ENCODE measurements at places on chromosomes 16 and 17.

GRCh38 chr16:69834807-69835466, 72.8 kb downstream of the WWP2 start:
- no peak for DNase-seq

GRCh38 chr16:16086653-16087446, 136.4 kb downstream of the ABCC6 start:
- DNase-seq = no peak

- DNase-seq = no peak
Measured at GRCh38 chr16:53822936-53823529, 119.1 kb downstream of the FTO start.

GRCh38 chr17:60730273-60730672, 52.6 kb downstream of the BCAS3 start:
- DNase-seq = no peak

DNA sequence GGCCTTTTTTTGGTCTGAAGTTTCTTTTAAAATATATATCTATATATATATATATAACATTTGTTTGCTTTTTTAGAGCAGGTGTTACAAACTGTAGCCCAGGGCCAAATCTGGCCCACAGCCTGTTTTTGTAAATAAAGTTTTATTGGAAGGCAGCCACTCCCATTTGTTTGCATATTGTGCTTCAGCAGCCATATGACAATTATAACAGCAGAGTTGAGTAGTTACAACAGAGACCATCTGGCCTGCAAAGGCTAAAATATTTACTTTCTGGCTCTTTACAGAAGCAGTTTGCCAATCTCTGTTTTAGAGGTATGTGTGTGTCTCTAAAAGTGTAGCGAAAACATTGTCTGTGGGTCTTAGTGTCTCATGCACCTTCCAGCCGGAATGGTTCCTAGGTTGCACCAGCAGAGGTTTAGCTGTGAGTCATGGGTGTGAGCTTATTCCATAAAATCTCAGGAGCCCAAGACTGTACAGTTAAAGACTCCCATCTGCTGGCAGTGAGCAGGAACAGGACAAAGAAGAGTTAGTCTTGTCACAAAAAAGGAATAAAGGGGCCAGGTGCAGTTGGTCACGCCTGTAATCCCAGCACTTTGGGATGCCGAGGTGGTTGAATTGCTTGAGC, 23.8 kb downstream of the LCMT1 start:
- no peak for DNase-seq

DNA sequence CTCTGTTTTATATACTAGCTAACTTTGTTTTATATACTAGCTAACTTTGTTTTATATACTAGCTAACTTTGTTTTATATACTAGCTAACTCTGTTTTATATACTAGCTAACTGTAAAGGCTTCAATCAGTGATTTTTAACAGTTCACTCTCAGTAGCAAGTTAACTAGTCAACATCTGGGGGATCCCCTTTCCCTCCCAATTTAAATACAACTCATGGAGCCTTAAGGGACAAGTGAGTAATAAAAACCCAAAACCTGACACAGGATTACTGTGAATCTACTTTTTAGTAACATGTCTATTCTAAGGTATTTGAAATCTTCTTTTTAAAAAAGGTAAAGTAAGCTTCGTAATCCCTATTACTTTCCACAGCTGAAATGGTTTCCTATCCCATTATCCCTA, 32.2 kb downstream of the FAM222B start:
- DNase-seq = no peak

GRCh38 chr17:39352511-39352910, 48.9 kb downstream of the FBXL20 start:
- DNase-seq = no peak

DNA sequence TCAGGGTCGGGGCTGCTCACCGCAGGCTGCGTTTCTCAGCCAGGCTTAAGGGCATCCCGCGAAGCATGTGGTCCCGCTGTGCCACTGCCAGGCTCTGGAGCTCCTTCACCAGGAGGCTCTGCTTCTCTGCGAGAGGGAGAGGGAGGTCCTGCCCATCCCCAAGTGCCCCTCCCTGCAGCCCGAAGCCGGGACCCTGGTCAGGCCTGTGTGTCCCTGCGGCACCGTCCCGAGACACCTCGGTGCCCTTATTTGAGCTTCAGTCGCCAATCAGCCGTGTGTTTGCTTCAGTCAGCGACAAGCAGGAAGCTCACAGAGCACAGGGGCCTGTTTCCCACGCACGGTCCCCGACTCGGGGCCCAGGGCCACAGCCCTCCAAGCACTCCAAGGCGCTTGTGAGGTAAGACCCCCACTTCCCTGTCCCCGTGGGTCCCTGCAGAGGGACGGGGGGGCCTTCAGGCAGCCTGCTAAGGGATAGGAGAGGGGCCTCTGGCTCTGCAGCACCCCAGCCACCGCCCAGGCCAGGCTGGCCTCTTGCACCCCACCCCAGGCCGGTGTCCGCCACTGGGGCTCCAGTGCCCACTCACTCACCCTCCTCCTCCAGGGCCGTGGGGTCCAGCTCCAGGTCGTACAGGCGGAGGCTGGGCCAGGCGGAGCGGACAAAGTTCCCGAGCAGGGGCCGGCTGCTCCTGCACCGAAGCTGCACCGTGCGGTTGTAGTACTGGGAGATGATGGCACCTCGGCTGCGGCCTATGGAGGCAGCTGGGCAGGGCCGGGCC, 3.2 kb downstream of the TMC6 start:
- DNase-seq = no peak

- no peak for DNase-seq
Measured at GRCh38 chr17:63967953-63968352, 4.8 kb downstream of the SCN4A start.

DNA sequence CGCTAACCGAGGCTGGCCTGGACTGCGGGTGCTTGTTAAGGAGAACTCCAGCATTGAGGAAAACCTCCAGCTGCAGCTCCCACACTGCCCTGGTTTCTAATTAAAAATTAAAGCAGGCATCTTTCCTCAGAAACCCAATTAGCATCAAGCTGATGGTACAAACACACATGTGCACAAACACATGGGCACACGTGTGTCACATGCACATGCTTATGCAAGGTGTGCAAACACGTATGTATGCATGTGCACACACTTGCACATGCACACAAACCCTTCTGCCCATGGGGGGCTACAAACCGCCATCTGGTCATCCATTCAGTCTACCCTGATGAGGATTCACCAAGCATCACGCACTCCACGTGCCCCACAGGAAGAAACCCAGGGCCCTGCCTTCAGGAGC, 182.5 kb downstream of the ZNF423 start:
- no peak for DNase-seq

DNA sequence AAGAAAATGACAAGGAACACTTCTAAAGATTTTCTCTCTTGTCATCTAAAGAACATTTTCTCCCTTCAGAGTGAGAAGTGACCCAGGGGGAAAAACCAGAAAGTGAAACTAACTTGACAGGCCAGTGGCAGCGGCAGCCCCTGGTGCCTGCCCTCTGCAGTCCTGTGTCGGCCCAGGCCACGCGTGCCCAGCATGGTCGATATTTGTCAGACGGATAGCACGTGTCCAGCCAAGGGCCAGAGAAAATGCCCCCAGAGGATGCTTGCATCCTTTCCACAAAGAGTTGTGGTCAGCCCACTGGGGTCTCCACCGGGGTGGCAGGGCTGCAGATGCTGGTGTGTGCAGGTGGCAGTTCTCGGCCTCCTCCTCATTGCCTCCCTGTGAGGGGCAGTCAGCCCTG, 176.6 kb downstream of the RAB11FIP4 start:
- DNase-seq = no peak

DNA sequence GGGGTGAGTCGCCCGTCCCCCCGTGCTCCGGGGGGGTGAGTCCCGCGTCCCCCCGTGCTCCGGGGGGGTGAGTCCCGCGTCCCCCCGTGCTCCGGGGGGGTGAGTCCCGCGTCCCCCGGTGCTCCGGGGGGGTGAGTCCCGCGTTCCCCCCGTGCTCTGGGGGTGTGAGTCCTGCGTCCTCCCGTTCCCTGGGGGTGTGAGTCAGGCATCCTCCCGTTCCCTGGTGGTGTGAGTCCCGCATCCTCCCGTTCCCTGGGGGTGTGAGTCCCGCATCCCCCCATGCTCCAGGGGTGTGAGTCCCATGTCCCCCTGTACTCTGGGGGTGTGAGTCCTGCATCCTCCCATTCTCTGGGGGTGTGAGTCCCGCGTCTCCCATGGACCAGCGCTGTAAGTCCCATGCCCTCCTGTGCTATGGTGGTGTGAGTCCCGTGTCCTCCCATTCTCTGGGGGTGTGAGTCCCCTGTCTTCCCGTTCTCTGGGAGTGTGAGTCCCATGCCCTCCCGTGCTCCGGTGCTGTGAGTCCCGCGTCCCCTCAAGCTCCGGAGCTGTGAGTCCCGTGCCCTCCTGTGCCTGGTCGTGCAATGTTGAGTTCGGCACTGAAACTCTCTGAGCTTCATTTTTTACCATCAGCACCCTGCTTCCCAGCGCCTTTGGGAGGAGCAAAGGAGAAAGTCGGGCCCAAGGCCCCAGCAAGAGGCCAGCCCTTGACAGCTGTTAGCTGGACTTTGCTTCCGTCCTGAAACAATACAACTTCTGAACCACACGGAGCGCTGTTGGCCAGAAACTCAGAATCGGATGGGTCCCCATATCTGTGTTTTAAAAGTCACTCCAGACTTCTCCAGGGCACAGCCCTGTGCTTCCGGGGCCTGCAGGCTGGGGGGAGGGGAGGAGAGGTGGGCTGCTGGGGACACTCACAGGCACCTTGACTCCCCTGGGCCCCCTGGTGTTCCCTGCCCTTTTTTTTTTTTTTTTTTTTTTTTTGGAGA, 11.5 kb upstream of the ZC3H18 start:
- DNase-seq = no peak

- no peak for DNase-seq
Measured at GRCh38 chr16:53043986-53044601, 8.6 kb downstream of the CHD9NB start.

- peak; percentile 70 for DNase-seq
Measured at GRCh38 chr17:68707031-68707430, 105.9 kb upstream of the FAM20A start.

GRCh38 chr17:39739885-39740356, 2.2 kb downstream of the GRB7 start:
- no peak for DNase-seq

- no peak for DNase-seq
Measured at GRCh38 chr16:24037335-24037734, 201.6 kb downstream of the PRKCB start.

DNA sequence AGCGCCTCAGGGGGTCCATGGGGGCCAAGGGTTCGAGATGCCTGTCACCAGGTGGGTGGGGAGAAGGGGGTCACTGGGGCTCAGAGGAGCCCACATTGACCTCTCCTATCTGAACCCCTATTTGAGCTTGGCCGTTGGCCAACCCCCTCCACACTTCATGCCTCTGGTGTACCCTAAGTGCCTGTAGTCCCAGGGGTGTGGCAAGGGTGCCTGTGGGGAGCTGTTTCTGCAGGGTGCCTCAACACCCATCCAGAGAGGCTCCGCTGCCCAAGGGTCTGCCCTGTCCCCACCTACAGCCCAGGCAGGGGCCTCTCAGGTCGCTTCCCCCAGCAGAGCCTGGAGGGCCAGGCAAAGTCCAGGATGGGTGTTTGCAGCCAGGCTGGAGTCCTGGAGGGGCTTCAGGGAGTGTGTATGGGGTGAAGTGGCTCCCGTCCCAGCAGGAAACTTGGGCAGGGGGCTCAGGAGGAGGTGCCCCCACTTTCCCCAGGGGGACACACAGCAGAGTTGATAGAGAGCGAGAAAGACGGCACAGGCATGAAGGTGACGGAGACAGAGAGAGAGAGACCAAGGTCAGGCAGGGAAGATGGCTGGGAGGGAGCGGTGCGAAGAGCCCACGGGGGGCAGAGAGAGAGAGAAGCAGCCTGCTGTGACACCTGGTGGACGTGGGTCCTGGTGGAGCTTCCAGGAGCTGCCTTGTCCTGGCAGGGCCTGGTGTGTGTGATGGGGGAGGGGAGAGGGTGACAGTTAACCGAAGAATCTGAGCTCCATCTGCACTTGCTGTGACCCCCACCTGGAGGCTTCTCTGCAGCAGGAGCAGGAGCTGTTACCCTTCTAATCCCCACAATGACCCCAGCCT, at the start of gene SEPTIN12:
TSS of gene SEPTIN12 (minus strand) at position 719 of the 856 bp plus-strand sequence. CDS start at position 19, 700 bp downstream.
- DNase-seq = no peak

- no peak for DNase-seq
Measured at GRCh38 chr16:1938316-1938715, 4.7 kb downstream of the MSRB1 start.

DNA sequence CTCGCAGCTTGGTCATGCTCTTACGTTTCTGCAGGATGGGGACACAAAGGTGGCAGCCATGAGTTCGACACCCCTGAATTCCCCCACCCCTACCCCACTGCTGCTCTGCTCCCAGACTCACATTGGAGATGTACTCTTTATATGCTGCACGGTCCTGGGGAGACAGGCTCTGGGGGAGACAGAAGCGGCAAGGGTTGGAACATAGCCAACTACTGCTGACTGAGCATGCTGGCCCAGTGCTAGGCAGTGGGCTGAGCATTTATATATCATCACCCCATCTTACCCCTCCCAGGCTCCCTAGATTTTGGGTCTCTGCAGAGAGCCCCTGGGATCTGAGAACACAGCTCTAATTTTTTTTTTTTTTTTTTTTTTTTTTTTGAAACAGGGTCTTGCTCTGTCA, 8.1 kb upstream of the ATXN7L3 start:
- no peak for DNase-seq

GRCh38 chr17:38600906-38601305, 4.8 kb downstream of the SRCIN1 start:
- DNase-seq = no peak

- no peak for DNase-seq
Measured at GRCh38 chr17:12974005-12974531, 43.8 kb downstream of the ELAC2 start.

- DNase-seq = no peak
Measured at GRCh38 chr17:74852237-74853047, 7.2 kb downstream of the GRIN2C start.

GRCh38 chr17:75848523-75849278, 4.5 kb upstream of the UNC13D start:
- no peak for DNase-seq

- DNase-seq = no peak
Measured at GRCh38 chr17:81241648-81242420, 2.7 kb downstream of the NDUFAF8 start.

DNA sequence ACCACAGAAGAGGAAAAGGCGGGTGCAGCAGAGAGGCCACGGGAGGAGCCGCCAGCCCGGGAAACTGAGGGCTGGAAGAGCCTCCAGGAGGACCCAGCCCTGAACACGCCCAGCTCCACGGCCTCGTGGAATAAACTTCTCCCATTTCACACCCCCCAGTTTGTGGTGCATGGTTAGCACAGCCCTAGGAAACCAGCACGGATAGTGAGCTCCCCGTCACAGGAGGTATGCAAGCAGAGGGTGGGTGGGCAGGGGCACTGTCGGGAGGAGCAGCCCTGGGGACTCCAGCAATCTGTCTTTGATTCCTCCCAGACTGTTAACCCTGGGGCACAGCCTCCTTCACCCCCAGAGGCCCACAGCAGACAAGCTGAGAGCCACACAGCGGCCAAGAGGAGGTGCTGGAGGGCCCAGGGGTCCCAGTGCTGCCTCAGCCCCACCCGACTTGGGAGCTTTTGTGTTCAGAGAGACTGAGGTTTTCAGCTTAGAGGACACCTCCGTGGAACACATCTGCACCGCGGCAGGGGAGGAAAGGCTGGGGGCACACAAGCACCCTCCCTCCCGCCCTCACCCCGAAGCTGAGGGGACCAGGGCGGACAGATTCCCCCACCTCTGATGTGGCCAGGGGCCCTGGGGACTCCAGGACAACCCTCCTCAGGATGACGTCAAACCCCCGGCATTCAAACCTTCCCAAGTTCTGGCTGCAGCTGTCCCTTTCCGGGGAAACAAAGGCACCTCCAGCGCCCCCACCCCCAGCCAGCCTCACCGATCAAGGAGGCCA, 1.7 kb upstream of the IL17C start:
- DNase-seq = no peak

GRCh38 chr16:89994389-89994720, 24.9 kb downstream of the DBNDD1 start:
- DNase-seq = no peak
